ENCODE measurements at places on chromosomes 12 and 14. TPM values are rescaled to one million over a fixed set of nuclear protein-coding genes. Genes with fewer than 3 reads are reported as not detected.
A peak's percentile ranks its signal among the peaks of the same experiment; 100 is the strongest.

Gene MYF6
- not detected for total RNA-seq

Gene FBLN5
- 3.3 TPM for total RNA-seq

Gene MIPOL1
- total RNA-seq: 15.4 TPM

- peaks cover 70% of the 10 kb centered on the region for H3K27me3 ChIP-seq
- no peaks in the 10 kb centered on the region for H3K4me1 ChIP-seq
- no peak for DNase-seq
These were observed 4.0 kb upstream of the TESPA1 start for GRCh38 chr12:54988402-54989054.

DNA sequence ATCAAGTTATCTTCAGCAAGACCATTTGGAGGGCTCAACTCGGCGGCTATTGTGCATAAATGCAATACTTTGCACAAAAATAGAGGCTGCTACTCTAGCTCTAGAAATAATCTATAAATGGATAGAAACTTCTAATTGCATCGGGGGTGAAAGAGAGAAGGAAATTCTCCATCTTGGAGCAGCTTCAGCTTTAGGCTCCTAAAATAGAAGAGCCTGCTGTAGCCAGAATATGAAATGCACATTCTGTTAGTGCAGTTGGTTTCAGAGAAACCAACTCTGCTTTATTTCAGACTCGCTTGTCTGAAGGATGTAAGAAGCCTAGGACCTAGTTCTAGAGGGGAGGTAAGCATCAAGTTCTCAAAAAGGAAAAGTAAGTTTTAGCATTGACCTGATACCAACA is 38.1 kb downstream of the SNRPF start:
- H3K27ac ChIP-seq: no peak overlapping the region
- DNase-seq: no peak
- no peaks in the 10 kb centered on the region for H3K4me1 ChIP-seq

- H3K27ac ChIP-seq: no peak overlapping the region
- H3K4me1 ChIP-seq: peaks cover 11% of the 10 kb centered on the region
- DNase-seq: no peak
- no peaks in the 10 kb centered on the region for H3K36me3 ChIP-seq
These were observed 5.1 kb downstream of the ANKRD9 start for GRCh38 chr14:102504328-102504999.

DNA sequence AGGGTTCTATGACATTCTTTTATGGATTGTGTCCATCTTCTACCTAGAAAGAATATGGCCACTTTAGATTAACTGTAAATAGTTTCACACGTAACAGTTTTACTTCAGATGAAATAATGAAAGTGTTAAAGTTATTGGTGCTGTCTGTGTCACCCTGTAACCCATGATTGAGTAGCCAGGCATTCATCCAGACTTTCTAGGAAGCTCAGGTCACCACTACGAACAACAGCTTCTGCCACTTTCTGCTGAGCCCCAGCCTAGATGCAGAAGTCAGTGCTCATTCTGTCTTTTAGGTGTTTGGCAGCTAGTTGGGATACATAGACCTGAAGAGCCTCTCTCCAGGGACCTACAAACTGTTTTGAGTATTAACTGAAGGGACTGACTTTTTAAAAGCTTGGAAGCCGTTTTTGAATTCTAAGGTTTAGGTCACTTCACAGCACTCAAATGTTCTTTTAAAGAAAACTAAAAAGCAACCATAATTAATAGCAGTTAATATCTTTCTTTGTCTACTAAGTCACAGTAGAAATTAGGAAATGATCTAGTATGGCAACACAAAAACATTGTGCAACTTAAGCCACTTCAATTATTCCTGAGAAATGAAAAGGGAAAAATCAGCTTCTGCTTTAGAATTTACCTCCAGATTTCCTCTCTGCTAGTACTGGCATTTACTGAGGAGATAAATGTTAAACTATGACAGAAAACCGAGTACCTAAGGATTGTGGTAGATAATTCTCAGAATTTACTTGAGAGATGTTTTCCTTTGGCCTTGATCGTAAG is 266.9 kb downstream of the CCDC91 start:
- H3K27ac ChIP-seq: no peak overlapping the region
- no peak for DNase-seq
- no peak overlapping the region for H3K4me3 ChIP-seq
- H3K36me3 ChIP-seq: no peaks in the 10 kb centered on the region
- H3K4me1 ChIP-seq: no peaks in the 10 kb centered on the region

GRCh38 chr12:52238916-52239646 is 6.0 kb downstream of the KRT7 start:
- no peak for DNase-seq
- H3K4me3 ChIP-seq: no peak overlapping the region
- H3K4me1 ChIP-seq: peaks cover 26% of the 10 kb centered on the region
- no peak overlapping the region for H3K27ac ChIP-seq
- H3K27me3 ChIP-seq: no peaks in the 10 kb centered on the region

DNA sequence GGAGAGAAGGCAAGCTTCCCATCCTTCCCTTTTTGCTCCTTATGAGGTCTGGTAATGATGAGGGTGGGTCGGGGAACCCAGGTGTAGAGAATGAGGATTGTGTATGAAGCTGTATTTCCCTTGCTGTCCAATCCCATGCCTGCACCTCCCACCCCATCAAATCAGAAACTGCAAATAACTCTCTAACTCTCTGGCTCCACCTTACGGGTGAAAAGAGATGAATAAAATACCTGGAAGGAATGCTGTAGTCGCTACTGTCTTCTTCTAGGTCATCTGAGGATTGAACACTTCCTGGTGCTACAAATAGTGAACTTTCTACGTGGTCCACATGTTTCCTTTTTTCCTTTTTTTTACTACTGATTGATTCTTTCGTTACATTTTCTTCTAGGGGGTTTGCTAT is 38.9 kb upstream of the DICER1 start:
- H3K4me1 ChIP-seq: peaks cover 3% of the 10 kb centered on the region
- H3K27me3 ChIP-seq: no peaks in the 10 kb centered on the region
- H3K27ac ChIP-seq: no peak overlapping the region
- H3K4me3 ChIP-seq: no peak overlapping the region
- peak; percentile 6 for DNase-seq

DNA sequence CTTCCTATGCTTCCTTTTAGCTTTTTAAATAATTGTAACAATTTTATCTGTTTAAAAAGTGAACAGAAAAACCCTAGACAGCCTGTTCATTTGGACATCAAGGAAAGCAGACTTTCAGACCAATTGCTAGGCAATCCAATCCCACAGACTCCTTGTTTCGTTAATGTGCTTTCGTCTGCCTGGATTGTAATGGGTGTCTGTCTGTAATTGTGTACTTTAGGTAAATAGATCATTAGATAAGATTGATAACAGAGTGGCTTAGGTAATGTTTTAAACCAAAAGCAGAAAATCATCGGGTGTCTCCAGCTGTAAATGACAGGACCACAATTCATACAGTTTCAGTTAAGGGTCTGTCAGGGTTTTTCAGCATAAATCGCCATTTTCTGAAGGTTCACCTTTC is 19.6 kb downstream of the CCDC60 start:
- no peak for DNase-seq
- no peaks in the 10 kb centered on the region for H3K4me1 ChIP-seq
- no peak overlapping the region for H3K4me3 ChIP-seq
- peaks cover 20% of the 10 kb centered on the region for H3K27me3 ChIP-seq

DNA sequence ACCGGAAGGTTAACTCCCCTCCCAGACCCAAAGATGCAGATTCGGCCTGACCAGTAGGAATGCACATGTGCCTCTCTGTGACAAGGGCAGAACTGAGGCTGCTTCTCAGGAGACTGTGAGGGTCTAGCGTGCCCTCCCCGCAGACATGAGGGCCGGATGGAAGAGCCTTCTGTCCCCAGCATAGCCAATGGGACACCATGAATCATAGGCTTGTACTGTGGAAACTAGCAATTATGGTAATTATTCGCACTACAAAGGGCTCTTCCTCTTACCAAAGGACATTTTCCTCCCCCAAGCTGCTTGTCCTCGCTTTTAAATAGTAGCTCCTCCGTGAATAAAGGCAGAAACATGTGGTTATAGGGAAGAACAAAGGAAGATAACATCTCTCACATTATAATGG is 6.2 kb downstream of the COA8 start:
- H3K27me3 ChIP-seq: no peaks in the 10 kb centered on the region
- H3K4me3 ChIP-seq: no peak overlapping the region
- H3K36me3 ChIP-seq: peaks cover under 1% of the 10 kb centered on the region
- peaks cover 5% of the 10 kb centered on the region for H3K4me1 ChIP-seq

Measured in HCT116 (cell line).